ENCODE measurements at places on chromosomes 11 and 22. TPM values are rescaled to one million over a fixed set of nuclear protein-coding genes. Genes with fewer than 3 reads are reported as not detected.

Gene PACSIN3
- 114 TPM for total RNA-seq

Gene RAPSN
- total RNA-seq = 7.3 TPM

Gene ANKK1
- not detected for total RNA-seq

Gene SYT7
- 8.9 TPM for total RNA-seq

Gene ACR
- total RNA-seq = not detected

Gene SCT
- not detected for total RNA-seq

Gene OR52I1
- total RNA-seq = 0.15 TPM
